ENCODE measurements at places on chromosomes 3 and 15. TPM values are rescaled to one million over a fixed set of nuclear protein-coding genes. Genes with fewer than 3 reads are reported as not detected.
A peak's percentile ranks its signal among the peaks of the same experiment; 100 is the strongest.

DNA sequence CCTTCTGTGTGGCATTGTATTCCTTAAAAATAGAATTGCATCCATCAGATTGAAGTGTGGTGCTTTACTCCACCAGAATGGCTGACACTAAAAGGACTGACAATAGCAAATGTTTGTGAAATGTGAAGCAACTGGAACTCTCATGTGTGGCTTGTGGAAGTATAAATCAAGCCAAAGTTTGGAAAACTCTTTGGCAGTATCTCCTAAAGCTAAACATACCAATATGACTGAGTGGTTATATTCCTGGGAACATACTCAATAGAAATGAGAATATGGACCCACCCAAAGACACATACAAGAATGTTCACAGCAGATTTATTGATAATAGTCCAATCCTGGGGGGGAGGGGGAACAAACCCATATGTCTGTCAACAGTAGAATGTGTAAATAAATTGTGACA lies 87.1 kb downstream of the RARB start:
- H3K27me3 ChIP-seq: no peaks in the 10 kb centered on the region
- no peak for DNase-seq
- H3K4me3 ChIP-seq: no peak overlapping the region
- no peak overlapping the region for H3K27ac ChIP-seq

DNA sequence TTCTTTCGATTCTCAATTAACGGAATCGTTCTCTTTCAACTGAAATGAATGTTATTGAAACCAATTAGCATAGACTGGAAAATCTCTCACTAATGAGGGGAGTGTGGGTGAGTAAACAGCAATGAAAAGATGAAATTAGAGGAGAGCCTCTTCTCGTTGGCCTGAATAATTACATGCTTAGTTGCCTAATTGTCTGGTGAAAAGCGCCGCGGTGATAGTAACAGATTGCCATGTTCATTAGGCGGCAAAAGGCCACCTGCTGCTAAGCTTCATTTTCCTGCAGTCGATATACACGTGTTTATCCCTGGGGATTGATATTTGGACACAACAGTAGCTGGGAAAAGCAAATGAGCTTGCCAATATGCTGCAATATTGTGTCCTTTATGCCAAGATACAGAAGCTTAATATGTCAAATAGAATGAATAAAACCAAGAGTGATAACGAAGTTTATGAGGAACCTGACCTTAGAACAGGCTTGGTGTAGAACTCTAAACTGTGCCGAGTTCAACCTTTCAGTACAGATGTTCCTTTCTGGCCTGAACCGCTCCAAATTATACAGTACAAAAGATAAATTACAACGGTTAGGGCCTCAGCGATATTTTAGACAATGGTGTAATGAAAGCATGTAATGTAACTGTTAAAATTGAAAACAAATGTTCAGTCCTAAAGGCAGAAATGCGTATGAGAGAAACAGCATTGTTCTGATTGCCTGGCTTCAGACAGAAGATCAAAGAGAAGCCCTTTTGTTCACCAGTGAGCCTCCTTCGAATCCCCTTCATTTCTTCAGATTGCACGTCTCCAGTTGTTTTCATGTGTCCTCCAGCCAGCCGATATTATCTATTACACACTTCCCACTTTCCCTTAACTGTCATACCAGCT lies 185.2 kb downstream of the SHOX2 start:
- H3K27ac ChIP-seq: no peak overlapping the region
- no peaks in the 10 kb centered on the region for H3K27me3 ChIP-seq
- no peaks in the 10 kb centered on the region for H3K36me3 ChIP-seq

GRCh38 chr3:160703974-160704373 lies 27.0 kb downstream of the ARL14 start:
- H3K27ac ChIP-seq: no peak overlapping the region
- no peak for DNase-seq
- H3K4me3 ChIP-seq: no peak overlapping the region

GRCh38 chr3:94303266-94303665 lies 240.4 kb downstream of the NSUN3 start:
- no peaks in the 10 kb centered on the region for H3K4me1 ChIP-seq
- no peak overlapping the region for H3K27ac ChIP-seq
- H3K27me3 ChIP-seq: no peaks in the 10 kb centered on the region
- H3K4me3 ChIP-seq: no peak overlapping the region
- H3K36me3 ChIP-seq: no peaks in the 10 kb centered on the region

- no peaks in the 10 kb centered on the region for H3K27me3 ChIP-seq
- DNase-seq: no peak
- no peaks in the 10 kb centered on the region for H3K4me1 ChIP-seq
- no peaks in the 10 kb centered on the region for H3K36me3 ChIP-seq
Measured at GRCh38 chr3:148646126-148646665, 51.5 kb upstream of the AGTR1 start.

- DNase-seq: no peak
- no peak overlapping the region for H3K4me3 ChIP-seq
- H3K36me3 ChIP-seq: no peaks in the 10 kb centered on the region
- H3K27me3 ChIP-seq: no peaks in the 10 kb centered on the region
Measured at GRCh38 chr15:69893863-69894262, 203.9 kb downstream of the TLE3 start.

DNA sequence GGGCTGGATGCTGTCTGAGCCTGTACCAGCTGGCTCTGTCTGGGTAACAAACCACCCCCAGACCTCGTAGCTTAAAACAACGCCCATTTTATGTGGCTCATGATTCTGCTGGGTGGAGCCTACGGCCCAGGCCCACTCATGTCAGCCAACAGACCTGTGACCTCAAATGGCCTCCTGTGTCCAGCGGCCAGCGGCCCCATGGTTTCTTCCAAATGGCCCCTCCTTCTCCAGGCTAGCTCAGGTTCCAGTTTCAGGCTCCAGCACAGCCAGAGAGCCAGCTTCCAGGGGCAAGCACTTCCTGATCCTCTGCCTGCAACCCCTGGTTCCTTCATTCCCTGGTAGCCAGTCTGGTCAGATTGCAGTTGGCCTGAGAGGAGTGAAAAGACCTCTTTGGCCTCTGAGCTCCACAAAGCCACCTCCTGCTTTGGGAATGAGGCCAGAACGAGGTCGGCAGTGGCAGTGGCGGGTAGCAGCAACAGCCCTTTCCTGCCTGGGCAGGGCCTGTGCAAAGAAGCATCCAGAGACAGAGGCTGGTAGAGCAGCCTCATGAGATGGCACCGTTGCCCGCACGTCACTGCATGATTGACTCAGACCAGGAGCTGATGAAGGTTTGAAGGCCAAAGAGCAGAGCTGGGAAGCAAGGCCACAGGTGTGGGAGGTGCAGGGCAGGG lies 21.0 kb upstream of the PLXNA1 start:
- no peaks in the 10 kb centered on the region for H3K27me3 ChIP-seq
- DNase-seq: peak; percentile 81

DNA sequence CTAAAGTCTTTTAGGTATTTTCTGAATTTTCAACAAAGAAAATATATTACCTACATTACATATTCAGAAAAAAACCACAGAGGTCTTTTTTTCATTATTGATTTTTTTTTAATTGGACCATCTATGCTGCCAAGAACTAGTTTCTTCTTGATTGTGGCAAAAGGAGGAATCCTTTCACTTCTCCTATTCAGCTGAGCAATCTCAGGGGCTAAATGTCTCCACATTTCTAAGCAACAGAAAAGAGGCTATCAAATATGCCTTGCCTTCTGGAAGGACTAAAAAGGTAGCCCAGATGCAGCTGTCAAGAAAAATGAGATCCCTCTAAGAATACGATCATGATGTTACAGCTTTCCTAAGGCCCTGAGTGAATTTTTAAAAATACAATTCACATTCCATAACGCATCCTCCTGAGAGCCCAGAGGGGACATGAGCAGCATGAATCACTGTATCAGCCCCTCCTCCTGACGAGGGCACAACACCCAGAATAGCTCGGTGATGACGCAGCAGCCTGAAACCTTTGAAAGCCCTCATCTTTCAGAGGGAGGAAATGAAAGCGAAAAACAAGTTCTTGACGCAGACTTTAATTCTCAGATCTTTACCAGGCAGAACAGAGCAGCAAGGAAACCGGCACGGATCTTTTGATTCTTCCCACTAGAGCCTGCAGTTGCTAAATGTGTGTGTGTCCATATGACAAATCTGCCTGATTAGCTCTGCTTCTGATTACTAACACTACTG lies 24.6 kb downstream of the RUBCN start:
- H3K4me1 ChIP-seq: no peaks in the 10 kb centered on the region
- peak; percentile 94 for DNase-seq
- no peaks in the 10 kb centered on the region for H3K36me3 ChIP-seq
- H3K27me3 ChIP-seq: no peaks in the 10 kb centered on the region
- peak overlapping the region; percentile 99 for H3K27ac ChIP-seq

- no peak overlapping the region for H3K4me3 ChIP-seq
- DNase-seq: no peak
- no peaks in the 10 kb centered on the region for H3K36me3 ChIP-seq
- H3K27me3 ChIP-seq: no peaks in the 10 kb centered on the region
Measured at GRCh38 chr3:133598405-133598804, 24.9 kb downstream of the CDV3 start.

DNA sequence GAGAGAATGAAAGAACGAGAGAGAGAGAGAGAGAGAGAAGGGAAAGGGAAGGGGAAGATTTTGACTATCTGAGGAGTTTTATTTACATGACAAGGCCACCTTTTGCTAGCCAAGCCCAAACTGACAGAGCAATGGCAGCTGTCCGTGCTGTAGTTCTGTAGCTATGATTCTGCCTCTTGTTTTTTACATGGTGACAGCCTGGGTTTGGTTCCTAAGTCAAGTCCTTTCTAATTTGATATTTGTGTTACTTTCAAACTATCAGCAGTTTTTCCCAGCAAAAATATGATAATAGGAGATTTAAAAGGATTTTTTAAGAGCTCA lies 26.3 kb upstream of the MFGE8 start:
- no peak overlapping the region for H3K27ac ChIP-seq
- H3K36me3 ChIP-seq: no peaks in the 10 kb centered on the region
- H3K27me3 ChIP-seq: no peaks in the 10 kb centered on the region
- H3K4me3 ChIP-seq: no peak overlapping the region
- no peaks in the 10 kb centered on the region for H3K4me1 ChIP-seq

DNA sequence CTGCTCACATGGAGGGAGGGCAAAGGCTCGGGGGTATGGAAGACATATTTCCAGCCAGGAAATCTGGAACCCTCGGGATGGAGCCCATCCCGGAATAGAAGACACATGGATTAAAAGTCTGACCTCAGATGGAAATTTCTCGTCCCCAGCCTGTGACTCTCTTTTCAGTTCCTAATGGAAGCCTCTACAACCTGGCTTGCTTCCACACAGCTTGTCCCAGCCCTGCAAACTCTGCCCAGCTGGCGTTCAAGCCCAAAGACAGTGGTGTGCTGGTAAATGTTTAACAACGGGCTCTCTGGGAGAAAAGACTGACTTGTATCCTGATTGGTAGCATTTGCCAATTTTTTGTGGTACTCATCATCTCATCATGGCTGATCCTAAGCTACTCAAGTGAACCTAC lies 35.6 kb upstream of the TLE3 start:
- no peak overlapping the region for H3K27ac ChIP-seq
- H3K4me3 ChIP-seq: no peak overlapping the region
- no peak for DNase-seq
- no peaks in the 10 kb centered on the region for H3K4me1 ChIP-seq

DNA sequence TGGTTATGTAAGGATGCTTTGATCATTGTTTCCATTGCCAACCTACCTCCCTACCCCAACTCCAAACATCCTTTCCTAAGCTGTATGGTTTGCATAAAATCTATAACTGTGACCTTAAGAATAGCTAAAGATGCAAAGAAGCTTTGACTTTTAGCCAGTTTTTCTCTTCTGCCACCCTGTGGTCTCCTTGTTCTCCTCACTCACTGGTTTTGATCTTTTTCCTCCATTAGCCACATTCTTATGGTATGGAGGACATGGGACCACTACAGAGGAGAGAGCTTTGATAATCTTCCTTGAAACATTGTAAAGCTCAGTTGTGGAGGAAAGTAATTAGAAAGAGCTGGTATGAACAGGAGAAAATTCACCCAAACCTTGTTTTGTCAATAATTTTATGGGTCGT lies 115.9 kb downstream of the NEK11 start:
- no peak for DNase-seq
- H3K4me1 ChIP-seq: no peaks in the 10 kb centered on the region
- H3K27ac ChIP-seq: no peak overlapping the region

Gene DZIP3
- 15.5 TPM for total RNA-seq

Gene SAMMSON
- 25.6 TPM for total RNA-seq

Gene GOLGA8R
- 16.0 TPM for total RNA-seq

Gene ERC2
- 0.55 TPM for total RNA-seq

Gene KLHL40
- total RNA-seq: not detected

All from aorta (tissue), 5 donors.